Muscle of leg (tissue), 16 donors: ENCODE measurements at places on chromosomes 2 and 18. TPM values are rescaled to one million over a fixed set of nuclear protein-coding genes. Genes with fewer than 3 reads are reported as not detected.
A peak's percentile ranks its signal among the peaks of the same experiment; 100 is the strongest.

Gene FECH
- total RNA-seq = 23.0 TPM

GRCh38 chr18:37378336-37379010 lies 187.1 kb downstream of the CELF4 start:
- no peak overlapping the region for H3K4me3 ChIP-seq
- no peaks in the 10 kb centered on the region for H3K36me3 ChIP-seq
- DNase-seq = no peak
- H3K27me3 ChIP-seq = peaks cover 4% of the 10 kb centered on the region
- H3K4me1 ChIP-seq = no peaks in the 10 kb centered on the region

GRCh38 chr2:53740170-53740569 lies 27.4 kb upstream of the CHAC2 start:
- no peaks in the 10 kb centered on the region for H3K4me1 ChIP-seq
- peaks cover 2% of the 10 kb centered on the region for H3K36me3 ChIP-seq
- H3K27ac ChIP-seq = no peak overlapping the region
- H3K27me3 ChIP-seq = no peaks in the 10 kb centered on the region
- DNase-seq = peak; percentile 67
- no peak overlapping the region for H3K4me3 ChIP-seq

GRCh38 chr18:69617888-69618287 lies 217.2 kb downstream of the DOK6 start:
- H3K36me3 ChIP-seq = no peaks in the 10 kb centered on the region
- H3K27ac ChIP-seq = no peak overlapping the region
- no peak overlapping the region for H3K4me3 ChIP-seq
- DNase-seq = no peak

GRCh38 chr2:31263636-31264190 lies 29.8 kb downstream of the EHD3 start:
- H3K27ac ChIP-seq = no peak overlapping the region
- no peak for DNase-seq
- no peak overlapping the region for H3K4me3 ChIP-seq
- no peaks in the 10 kb centered on the region for H3K27me3 ChIP-seq

DNA sequence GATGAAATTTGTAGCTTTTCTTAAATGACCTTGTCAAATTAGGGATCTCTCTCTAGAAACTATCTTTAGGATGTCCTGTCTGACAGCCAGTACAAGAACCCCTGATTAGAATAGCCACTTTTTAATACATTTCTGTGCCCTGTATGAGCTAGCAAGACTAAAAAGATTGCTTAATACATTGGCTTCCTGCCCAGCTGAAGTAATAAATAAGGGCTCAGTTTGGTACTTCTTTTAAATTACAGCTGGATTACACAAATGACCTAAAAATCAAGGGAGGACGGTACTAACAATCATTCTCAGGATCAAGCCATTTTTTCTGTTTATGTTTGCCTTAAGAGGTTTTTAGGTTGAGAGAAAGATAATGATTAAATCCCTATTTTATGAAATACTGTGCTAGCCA lies 11.6 kb upstream of the OLA1 start:
- DNase-seq = peak; percentile 32
- H3K27ac ChIP-seq = no peak overlapping the region
- H3K4me1 ChIP-seq = no peaks in the 10 kb centered on the region

Gene AMER3
- 0.09 TPM for total RNA-seq

DNA sequence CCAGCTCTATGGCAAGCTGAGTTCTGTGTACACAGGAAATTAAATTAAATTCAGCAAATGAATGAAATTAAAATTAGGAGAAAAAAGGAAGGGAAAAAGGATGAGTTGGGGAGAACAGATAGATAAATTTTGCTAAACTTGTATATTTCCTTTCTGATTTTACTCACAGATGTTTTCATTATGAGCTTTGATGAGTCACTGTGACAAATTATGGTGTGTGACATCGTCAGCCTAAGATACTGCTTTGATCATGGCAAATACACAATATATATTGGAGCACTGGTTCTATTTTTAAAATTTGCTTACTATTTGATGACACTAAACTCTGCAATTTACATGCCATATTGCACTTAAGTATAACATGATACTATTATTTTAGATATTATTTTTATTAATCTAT lies 464.6 kb upstream of the SPHKAP start:
- no peaks in the 10 kb centered on the region for H3K27me3 ChIP-seq
- no peaks in the 10 kb centered on the region for H3K36me3 ChIP-seq
- no peak overlapping the region for H3K27ac ChIP-seq
- no peaks in the 10 kb centered on the region for H3K4me1 ChIP-seq
- DNase-seq = no peak
- no peak overlapping the region for H3K4me3 ChIP-seq

DNA sequence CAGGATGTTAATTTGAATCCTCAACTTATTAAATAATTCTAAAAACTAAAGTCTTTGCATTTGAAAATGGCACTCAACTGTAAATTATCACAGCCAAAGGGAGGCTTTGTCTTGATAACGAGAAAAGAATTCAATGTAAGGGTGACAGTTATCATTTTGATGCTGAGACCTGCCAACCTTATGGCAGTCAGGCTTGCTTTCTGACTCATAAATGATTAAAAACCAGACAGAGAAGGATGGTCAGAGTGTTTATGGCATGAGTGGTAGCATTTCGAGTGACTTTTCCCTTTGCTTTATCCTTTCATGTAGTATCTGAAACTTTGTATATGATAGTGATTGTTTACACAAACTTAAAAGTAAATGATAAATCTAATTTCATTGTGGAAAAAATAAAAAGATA lies 53.9 kb upstream of the EPC2 start:
- H3K4me3 ChIP-seq = no peak overlapping the region
- no peaks in the 10 kb centered on the region for H3K36me3 ChIP-seq
- H3K27ac ChIP-seq = no peak overlapping the region
- no peaks in the 10 kb centered on the region for H3K4me1 ChIP-seq
- no peak for DNase-seq

Gene MYO5B
- 0.98 TPM for total RNA-seq

Gene RTP5
- not detected for total RNA-seq

Gene SIX3
- not detected for total RNA-seq

DNA sequence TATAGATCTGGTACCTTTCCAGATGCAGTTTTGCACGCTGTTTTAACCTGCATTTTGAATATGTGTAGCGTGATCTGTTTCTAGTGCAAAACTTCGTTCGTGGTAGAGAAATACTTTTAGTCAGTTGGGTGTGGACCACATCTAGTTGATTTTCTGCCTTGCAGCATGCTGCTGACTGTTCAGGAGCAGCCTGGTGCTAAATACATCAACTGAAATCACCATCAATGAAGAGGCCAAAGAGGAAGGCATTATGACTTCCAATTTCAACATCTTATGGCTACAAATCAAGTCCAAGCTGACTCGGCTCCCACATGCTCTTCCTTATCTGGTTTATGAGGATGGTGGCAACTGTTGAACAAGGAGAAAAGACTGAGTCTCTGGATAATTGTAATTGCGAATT lies 298.5 kb downstream of the ZNF521 start:
- no peaks in the 10 kb centered on the region for H3K27me3 ChIP-seq
- no peak overlapping the region for H3K27ac ChIP-seq
- H3K4me3 ChIP-seq = no peak overlapping the region
- no peak for DNase-seq

DNA sequence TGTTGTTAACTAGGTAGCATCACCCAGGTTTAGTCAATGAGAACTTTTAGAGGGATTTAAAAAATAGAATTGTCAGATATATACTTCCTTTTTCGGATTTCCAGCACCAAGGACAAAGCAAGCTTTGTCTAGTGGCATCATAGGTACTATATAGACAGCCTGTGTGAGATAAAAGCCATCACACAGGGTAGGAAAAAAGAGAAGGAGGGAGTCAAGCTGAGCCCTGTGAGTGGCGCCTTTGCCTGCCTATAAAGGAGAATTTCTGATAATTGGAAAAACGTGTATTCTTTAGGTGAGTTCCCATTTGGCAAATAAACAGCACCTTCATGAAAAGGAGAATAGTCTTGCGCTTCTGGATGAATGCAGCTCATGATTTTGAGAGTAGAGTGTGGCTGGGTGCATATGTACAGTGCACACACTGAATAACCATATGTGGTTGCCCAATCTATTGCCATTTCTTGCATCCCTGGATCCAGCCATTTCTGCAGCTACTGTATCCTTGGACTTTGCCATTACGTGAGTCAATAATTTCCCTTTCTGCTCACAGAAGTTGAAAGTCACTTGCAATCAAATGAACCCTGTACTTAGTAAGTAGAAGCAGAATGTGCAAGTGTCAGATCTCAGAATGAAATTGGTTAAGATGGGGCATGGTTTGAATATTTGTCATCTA lies 559.9 kb upstream of the MEX3C start:
- H3K4me3 ChIP-seq = no peak overlapping the region
- H3K27me3 ChIP-seq = no peaks in the 10 kb centered on the region
- no peak for DNase-seq
- no peak overlapping the region for H3K27ac ChIP-seq
- H3K36me3 ChIP-seq = no peaks in the 10 kb centered on the region

Gene CTLA4
- 0.31 TPM for total RNA-seq

Gene TNFAIP6
- 15.4 TPM for total RNA-seq
